ENCODE measurements at places on chromosomes 5 and 9.
A peak's percentile ranks its signal among the peaks of the same experiment; 100 is the strongest.

DNA sequence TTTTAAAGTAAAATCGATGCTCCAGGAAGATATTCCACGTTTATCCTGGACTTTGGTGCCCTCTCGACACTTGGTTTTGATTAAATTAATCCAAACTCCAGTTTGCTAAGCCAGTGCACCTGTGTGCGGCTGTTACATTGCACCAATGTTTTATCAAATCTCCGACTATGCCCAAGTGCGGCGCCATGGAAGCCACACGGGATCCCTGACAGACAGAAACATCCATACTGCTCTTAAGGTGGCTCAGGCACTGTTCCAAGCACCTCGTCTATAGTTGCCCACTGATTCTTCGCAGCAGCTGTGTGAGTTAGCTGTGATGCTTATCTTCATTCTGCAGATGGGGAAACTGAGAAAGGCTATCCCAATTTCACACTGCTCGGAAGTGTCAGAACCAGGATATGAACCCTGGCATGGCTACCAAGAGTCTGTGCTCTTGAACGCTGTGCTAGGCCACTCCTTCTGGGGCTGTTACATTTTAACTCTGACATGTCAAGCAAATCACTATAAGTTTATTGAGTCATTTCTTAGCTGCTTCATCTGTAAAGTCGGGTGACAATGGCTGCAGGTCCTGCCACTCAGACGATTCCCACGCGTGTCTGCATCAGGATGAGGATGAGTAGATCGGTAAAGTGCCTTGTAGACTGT is 113.0 kb downstream of the ADAMTS2 start:
- no peak for DNase-seq

DNA sequence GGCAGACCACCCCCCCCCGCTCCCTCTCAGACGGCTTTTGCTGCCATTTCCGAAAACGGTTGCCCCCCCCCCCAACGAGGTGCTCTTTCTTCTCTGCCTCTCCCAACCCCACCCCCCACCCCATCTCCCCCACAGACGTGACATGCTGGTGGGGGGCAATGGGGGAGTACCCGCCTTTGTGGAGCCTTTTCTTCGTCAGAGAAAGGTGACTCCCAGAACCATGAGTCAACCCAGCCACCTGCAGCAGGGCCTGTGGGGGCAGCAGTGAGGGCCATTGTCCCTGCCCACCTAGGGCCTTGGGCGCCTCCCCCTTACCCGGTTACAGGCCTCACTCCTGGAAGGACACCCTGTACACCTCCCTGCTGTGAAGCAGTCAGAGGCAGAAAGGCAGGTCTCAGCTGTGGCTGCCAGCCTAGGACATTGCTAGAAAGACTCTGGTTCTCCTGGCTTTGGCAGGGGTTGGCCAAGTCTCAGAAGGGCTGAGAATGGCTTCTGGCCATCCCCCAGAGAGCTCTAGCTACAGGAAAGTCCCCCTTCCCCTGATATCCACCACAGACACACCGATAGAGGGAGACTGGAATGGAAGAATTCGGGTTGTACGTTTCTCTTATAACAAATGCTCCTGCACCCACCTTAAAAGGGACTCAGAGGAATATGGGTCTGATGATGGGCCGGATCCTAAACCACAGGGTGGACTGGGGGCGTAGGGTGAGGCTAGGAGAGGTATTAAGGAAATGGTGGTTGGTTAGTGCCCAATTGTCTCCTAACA is 2.2 kb downstream of the DNAJB5 start:
- DNase-seq, result no peak

DNA sequence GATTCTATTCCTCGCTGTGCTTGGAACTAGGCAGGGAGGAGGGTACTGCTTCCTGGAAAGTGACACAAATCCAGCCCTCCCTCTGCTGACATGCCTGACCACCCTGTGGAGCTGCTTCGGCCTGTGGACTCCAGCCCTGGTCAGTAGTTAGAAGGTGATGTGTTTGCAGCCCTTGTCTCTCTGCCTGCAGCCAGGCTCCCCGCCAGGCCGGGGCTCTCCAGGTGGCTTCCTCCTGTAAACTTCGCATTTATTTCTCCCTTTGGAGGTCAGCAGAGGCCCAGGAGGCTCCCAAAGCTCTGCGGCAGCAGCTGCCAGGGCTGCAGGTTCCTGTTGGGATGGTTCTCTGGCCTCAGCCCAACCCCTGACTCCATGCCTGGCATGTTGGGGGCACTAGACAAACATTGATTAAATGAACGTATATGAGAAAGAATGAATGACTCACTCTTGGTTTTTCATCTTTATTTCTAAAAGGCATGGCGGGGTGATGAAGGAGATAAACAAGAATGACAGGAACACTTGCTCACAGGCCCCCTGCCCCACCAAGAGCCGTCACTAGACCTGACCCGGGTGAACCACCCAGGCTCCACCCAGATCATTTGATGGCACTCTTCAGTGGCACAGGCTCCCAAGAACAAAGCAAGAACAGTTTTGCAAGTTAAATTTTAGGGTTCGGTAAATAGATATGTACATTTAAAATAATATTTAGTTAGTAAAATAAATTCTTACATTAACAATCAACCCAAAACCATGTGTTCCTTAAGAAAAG is 8.4 kb upstream of the IRX2 start:
- DNase-seq, result no peak

DNA sequence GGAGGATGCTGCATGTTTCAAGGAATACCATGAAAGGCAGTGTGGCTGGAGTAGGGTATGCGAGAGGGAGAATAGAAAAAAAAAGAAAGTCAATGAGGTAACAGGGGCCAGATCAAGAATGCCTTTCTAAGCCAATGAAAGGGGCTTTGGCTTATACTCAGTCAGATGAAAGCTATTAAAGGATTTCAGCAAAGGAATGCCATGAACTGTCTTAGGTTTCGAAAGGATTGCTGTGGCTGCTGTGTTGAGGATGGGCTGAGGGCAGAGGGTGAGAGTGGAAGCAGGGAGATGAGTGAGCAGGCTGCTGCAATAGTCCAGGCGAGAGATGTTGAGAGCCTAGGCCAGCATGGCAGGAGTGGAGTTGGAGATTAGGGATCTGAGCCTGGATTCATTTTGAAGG is 135.4 kb upstream of the CKMT2 start:
- DNase-seq, result no peak

DNA sequence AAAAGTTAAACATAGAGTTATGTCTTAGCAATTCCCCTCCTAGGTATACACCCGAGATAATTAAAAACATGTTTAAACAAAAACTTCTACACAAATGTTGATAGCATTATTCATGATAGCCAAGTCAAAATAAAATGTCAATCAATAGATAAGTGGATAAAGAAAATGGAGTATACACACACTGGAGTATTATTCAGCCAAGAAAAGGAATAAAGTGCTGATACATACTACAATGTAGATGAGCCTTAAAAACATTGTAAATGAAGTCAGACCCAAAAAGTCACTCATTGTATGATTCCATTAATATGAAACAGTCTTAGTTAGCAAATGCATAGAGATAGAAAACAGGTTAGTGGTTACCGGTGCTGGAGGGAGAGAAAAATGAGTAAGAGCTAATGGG is 34.3 kb upstream of the SHB start:
- DNase-seq, result no peak

DNA sequence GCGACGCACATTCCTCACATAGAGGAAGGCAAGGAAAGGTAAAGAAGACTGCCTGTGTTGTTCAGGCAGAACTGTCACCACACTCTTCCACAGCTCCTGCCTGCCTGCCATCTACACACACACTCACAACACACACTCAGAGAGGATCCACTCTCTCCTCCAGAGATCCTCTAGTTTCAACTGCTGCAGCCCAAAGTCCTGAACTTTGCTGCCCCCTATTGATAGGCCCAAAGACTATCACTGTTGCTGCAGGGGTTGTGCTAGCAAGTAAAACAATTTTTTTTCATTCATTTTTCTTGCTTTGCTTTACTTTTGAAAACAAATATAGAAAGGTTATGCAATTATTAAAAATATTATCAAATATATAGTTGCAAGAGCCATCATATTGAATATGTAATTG is 5.9 kb upstream of the CFAP90 start:
- DNase-seq, result peak; percentile 75

DNA sequence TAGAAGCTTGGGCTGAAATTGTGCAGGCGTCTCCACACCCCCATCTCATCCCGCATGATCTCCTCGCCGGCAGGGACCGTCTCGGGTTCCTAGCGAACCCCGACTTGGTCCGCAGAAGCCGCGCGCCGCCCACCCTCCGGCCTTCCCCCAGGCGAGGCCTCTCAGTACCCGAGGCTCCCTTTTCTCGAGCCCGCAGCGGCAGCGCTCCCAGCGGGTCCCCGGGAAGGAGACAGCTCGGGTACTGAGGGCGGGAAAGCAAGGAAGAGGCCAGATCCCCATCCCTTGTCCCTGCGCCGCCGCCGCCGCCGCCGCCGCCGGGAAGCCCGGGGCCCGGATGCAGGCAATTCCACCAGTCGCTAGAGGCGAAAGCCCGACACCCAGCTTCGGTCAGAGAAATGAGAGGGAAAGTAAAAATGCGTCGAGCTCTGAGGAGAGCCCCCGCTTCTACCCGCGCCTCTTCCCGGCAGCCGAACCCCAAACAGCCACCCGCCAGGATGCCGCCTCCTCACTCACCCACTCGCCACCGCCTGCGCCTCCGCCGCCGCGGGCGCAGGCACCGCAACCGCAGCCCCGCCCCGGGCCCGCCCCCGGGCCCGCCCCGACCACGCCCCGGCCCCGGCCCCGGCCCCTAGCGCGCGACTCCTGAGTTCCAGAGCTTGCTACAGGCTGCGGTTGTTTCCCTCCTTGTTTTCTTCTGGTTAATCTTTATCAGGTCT is at the start of gene C9orf72:
Gene C9orf72 (minus strand): TSS at position 564 of the 716 bp plus-strand sequence. CDS start 6,361 bp downstream, outside the sequence.
- DNase-seq, result no peak

DNA sequence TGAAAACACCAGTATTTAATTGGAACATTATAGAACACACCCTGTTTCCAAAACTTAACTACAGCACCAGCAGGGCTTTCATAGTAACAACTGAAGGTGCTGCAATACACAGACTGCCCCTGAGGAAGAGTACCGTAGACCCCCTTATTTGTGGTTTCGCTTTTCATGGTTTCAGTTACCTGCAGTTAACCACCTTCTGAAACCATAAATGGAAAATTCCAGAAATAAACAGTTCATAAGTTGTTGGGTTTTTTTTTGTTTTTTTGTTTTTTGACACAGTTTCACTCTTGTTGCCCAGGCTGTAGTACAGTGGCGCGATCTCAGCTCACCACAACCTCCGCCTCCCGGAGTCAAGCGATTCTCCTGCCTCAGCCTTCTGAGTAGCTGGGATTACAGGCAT is 9.5 kb upstream of the GLDC start:
- DNase-seq, result no peak

DNA sequence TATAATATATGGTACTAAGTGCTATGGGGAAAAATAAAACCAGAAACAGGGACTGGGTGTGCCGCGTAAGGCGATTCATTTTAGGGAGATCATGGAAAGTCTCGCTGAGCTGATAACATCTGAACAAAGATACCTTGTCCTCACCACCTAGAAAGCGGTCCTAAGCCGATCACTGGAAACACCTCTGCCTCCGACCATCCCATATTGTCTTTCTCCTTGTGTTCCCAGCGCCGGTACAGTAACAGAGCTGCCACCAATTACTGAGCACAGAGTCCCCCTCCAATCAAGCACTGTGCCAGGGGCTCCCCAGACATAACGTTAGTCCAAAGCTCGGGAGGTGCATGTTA is 704 bp downstream of the CCDC112 start:
- peak; percentile 25 for DNase-seq

- no peak for DNase-seq
Measured at GRCh38 chr9:87601176-87601575, 103.5 kb downstream of the DAPK1 start.

DNA sequence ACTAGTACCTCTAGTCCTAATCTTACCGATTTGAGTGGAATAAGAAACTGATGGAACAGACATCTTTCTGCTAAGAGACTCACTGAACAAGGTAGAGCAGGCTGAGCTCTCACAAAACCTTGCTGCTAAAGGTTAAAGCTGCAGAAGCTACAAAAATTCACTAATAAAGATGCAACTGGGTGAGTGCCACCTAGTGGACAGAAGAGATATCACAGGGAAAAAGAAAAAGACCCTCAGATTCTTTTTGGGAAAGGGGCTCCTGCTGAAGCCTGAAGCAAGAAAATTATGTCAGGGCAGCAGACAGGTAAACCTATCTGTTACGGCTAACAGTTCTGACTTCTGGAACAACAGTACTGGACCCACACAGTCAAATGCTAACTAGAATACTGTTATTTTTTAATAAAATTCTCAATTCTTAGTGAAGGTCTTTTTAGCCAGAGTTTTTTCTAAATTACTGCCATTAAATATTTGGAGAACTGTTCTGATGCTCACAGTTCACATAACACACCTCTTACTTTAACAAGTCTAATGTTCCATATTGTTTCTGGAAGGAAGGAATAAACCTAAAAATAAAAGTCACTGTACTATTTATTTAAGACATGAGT is 51.2 kb downstream of the DIAPH1 start:
- no peak for DNase-seq

- no peak for DNase-seq
Measured at GRCh38 chr9:74663439-74663838, 166.3 kb downstream of the RORB start.

GRCh38 chr9:105116052-105116868 is 128.2 kb upstream of the SLC44A1 start:
- no peak for DNase-seq

DNA sequence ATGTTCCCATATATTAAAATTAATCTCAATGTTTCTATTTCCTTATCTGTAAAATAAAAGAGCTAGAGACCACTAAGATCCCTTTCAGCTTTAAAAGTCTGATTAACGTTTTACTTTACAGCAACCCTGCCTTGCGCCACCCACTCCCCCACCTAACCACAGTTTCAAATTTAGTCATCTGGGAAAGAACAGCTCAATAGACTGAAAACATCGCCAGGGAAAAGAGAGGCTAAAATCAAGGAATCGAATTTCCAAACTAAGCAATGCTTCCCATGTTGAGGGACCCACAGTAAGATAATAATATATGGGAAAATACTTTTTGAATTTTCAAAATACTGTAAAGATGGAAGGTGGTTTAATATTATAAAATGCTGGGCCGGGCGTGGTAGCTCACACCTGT is 6.6 kb downstream of the SAXO1 start:
- no peak for DNase-seq

DNA sequence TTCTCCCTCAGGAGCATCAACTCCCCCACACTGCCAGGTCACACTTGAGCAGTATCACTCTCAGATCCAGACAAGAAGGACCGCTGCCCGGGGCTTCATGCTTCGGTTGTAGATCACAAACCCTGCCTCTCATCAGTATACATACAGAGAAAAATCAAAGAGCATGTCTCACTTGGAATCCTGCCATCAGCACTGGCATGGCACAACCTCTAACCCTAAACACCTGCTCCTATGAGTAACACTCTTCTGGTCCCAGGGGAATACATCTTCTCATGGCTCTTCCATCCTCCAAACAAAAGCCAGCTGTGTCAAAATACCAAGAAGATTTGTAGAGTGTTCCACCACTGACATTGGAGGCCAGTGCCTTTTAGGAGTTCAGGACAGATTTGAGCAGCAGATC is 84.8 kb upstream of the MIER3 start:
- DNase-seq, result no peak

GRCh38 chr9:92725266-92725545 is 39.4 kb downstream of the BICD2 start:
- DNase-seq, result no peak

- DNase-seq, result peak; percentile 38
Measured at GRCh38 chr9:33151007-33151557, 16.1 kb downstream of the B4GALT1 start.

- no peak for DNase-seq
Measured at GRCh38 chr5:181261320-181262049, 542 bp upstream of the TRIM52 start.

Measured in NCI-H510A treated with DMSO at 0.1 percent for 48 hours (cell line).